ENCODE measurements at places on chromosomes 11 and 22.
A peak's percentile ranks its signal among the peaks of the same experiment; 100 is the strongest.

GRCh38 chr11:111285189-111286091, 12.9 kb upstream of the POU2AF3 start:
- DNase-seq, result no peak

- DNase-seq, result no peak
These were observed 3.5 kb downstream of the GATD1 start for GRCh38 chr11:773830-774229.

GRCh38 chr11:118908901-118909618, 16.7 kb downstream of the BCL9L start:
- DNase-seq, result no peak

- no peak for DNase-seq
These were observed 27.7 kb upstream of the MUC5B start for GRCh38 chr11:1194977-1195681.

DNA sequence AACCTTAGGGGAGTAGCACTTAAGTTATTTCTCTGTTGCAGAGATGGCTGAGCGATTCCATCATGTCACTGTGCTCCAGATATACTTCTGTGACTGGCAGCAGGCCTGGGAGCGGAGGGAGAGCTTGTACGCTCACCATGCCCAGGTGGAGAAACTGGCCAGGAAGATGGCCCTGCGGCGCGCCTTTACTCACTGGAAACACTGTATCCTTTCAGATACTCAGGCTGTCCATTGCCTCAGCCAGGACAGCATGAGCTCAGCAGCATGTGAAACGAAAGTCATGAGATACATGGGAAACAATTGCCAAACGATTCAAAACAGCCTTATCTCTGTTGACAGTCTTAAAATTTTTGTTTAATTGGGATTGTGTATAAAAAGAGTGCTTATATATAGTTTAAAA, 78.9 kb downstream of the SFI1 start:
- no peak for DNase-seq

- DNase-seq, result no peak
These were observed 1.9 kb downstream of the GRIA4 start for GRCh38 chr11:105611572-105612441.

DNA sequence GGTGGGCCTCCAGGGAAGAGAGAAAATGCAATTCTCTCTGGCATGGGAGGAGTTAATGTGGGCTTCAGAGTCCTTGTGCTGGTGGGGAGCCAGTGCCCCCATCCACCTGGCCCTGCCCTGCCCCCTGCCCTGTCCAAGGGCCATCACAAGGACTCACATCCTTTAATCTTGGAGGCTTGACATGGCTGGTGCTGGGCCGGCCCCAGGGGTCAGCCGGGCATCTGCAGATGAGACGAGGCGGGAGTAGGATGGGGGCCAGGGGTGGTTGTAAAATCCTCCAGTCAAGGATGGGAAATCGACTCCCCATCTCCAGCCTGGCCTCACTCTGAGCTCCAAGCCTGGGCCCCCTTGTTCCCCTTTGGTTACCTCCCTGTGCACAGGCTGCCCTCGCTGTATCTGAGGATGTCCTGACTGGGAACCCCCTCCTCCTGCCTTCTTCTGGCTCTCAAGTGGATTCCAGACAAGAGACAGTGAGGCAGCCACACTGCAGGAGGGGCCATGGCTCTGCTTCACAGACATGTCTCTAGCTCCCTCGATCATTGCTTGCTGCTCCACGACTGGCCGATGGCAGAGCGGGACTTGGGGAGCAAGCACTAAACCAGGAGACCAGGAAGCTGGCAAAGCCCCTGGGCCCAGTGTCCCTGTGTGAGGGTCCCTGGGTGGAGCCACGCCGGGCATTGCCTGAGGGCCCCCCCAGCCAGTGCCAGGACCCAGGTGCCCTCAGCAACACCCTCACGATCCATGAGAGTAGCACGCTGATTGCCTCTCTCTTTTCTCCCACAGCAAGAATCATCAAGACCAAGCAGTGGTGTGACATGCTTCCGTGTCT, 1120.5 kb downstream of the BRD1 start:
- no peak for DNase-seq

- no peak for DNase-seq
These were observed at the start of gene MS4A10 for GRCh38 chr11:60785136-60785535. Gene MS4A10 (plus strand): TSS chr11:60785333. CDS start chr11:60790336, 5,003 bp downstream.

DNA sequence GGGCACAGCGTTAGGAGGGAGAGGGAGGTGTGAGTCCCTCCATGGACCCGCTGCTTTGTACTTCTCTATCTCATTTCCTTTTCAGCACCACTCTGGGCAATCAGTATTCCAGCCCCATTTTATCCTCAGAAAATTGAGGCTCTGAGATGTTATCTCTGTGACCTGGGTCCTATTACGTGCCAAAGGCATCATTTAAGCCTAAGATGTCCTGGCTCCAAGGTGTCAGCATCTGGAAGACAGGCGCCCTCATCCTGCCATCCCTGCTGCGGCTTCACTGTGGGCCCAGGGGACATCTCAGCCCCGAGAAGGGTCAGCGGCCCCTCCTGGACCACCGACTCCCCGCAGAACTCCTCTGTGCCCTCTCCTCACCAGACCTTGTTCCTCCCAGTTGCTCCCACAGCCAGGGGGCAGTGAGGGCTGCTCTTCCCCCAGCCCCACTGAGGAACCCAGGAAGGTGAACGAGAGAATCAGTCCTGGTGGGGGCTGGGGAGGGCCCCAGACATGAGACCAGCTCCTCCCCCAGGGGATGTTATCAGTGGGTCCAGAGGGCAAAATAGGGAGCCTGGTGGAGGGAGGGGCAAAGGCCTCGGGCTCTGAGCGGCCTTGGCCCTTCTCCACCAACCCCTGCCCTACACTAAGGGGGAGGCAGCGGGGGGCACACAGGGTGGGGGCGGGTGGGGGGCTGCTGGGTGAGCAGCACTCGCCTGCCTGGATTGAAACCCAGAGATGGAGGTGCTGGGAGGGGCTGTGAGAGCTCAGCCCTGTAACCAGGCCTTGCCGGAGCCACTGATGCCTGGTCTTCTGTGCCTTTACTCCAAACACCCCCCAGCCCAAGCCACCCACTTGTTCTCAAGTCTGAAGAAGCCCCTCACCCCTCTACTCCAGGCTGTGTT, 829 bp upstream of the APOC3 start:
- no peak for DNase-seq

- DNase-seq, result no peak
These were observed 74.2 kb upstream of the PITPNB start for GRCh38 chr22:27993201-27993635.

DNA sequence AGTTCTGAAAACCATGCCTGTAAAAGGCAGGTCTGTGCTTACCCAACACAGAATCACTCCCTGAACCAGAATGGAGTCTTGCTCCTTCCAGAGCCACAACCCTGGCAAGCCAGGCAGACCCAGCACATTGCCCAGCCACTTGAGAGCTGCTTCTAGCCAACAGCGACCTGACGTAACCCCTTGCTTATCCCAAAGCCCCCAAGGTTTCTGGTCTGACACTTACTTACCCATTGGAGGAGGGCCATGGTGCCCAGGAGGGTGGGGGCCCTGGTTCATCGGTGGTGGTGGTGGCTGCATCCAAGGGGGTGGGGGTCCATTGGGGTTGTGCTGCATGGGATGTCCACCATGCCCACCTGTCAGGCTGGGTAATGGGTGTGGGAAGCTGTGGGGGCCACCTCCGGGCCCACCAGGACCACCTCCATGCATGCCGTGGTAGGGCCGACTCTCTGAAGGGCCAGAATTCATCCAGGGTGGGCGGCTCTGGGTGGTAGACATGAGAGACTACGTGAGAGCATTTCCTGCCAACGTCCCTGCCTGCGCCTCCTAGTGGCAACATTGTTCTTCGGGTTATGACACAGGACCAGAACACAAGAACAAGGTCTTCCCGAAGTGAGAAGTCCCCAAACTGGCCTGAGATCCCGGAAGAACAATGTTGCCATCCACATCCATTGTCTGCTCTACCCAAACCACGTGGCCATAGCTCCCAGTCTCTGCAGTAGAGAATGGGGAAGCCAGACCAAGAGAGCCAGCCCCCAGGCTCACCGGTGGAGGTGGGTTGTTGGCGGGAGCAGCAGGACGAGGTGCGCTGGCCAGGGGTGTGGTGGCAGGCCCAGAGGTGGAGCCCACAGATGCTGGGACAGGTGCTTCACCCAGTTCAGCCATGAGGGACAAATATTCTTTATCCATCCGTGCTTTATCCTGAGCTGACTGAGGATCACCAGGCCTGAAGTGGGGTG, 7.8 kb upstream of the PYGM start:
- peak; percentile 63 for DNase-seq

GRCh38 chr11:12909879-12910278, 99.2 kb upstream of the RASSF10 start:
- DNase-seq, result no peak

GRCh38 chr11:46944356-46945075, 8.0 kb downstream of the CSTPP1 start:
- DNase-seq, result no peak

GRCh38 chr11:68150037-68150436, 28.8 kb upstream of the CHKA start:
- no peak for DNase-seq

GRCh38 chr22:39486951-39487825, 14.9 kb upstream of the MIEF1 start:
- no peak for DNase-seq

GRCh38 chr11:126502159-126502558, 146.7 kb downstream of the ST3GAL4 start:
- no peak for DNase-seq

DNA sequence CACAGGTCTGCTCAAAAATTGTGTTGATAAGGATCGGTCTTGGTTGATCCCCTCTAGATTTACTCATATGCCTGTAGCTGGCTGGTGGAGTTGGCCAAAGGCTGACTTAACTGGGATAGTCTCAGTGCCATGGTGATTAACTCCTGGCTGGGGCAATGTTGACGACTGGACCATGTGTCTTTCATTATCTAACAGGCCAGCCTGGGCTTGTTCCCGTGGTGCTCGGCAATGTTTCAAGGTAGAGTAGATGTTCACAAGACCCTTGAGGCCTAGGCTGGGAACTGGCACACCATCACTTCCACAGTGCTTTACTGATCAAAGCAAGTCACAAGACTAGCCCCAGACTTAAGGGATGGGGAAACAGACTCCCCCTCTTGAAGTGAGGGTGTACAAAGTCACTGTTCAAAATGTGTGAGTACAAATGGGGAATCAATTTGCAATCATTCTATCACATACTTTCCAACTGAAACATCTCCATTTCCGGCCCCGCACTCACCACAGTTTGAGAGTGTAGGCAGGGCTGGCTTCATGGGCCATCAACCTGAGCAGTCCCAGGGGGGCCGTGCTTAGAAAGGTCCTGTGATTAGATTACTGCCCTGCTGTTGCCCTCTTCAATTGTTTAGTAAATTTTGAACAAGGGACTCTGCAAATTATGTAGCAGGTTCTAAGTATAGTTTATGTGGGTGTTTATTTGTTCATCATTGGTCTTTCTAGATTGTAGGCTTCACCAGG, 240.8 kb downstream of the NELL1 start:
- no peak for DNase-seq

DNA sequence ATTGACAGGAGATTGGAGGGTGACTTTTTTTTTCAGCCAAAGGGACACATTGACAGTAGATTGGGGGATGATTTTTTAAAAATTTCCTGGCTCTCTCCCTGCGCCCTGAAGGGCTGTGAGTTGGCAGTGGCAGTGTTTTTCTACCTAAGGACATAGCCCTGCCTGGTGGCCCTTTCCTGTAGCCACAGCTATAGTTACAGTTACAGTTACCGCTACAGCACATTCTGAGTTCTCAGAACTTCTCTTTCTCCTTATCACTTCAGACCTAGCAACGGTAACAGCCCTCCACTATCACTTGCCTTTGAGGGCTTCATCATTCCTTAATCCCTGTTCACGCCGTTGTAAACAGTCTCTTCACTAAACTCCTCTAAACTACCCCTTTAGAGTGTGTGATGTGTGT, 684 bp downstream of the MRGPRX2 start:
- DNase-seq, result no peak

GRCh38 chr11:46444305-46444704, 52.7 kb upstream of the CHRM4 start:
- DNase-seq, result no peak

GRCh38 chr11:33383075-33383919, 126.1 kb downstream of the HIPK3 start:
- DNase-seq, result no peak

DNA sequence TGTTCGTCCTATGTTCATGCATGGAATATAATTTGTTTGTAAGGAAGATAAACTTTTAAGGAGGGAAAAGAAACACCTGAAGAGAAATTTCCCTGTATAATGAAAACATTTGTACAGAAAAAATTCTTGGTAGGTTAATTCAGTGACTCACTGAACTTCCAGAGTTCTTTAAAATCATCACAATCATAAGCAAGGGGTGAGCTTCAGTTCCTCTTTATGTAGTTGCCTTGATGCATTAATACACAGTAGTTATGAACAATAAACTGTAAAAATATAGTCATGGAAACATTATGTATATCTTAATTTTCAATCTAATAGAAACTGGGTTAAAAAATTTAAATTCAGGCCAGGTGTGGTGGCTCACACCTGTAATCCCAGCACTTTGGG, 1.1 kb upstream of the C11orf65 start:
- no peak for DNase-seq

- DNase-seq, result no peak
These were observed 348.5 kb downstream of the JRKL start for GRCh38 chr11:96738311-96738710.

GRCh38 chr22:25509374-25509791, 55.1 kb upstream of the GRK3 start:
- no peak for DNase-seq

- no peak for DNase-seq
These were observed 108.0 kb downstream of the SLC1A2 start for GRCh38 chr11:35311331-35311730.

DNA sequence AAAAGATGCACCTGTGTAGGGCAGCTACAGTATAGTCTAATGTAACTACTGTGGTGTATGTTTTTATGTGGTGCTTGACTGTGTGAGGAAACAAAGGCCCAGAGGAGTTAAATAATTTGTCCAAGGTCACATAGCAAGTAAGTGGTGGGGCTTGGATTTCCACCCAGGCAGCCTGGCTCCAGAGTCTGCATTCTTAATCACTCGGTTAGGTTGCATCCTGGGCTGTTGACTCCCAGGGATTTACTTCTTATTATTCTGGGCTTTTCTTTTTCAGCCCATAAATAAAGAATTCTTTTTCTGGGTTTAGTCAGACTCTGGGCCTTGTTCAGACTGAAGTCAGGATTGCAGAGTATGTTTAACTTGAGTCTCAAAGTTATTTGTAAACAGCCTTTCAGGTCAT, 82.1 kb downstream of the ARHGAP42 start:
- no peak for DNase-seq

GRCh38 chr11:46272816-46273427, 4.5 kb upstream of the CREB3L1 start:
- no peak for DNase-seq

- no peak for DNase-seq
These were observed 245.0 kb upstream of the B3GAT1 start for GRCh38 chr11:134656861-134657540.

- no peak for DNase-seq
These were observed 32.8 kb upstream of the WNT7B start for GRCh38 chr22:46009730-46010129.

Data from effector memory CD4-positive, alpha-beta T cell (primary cell).